Activated naive CD8-positive, alpha-beta T cell treated with anti-CD3 and anti-CD28 coated beads for 36 hours (primary cell): ENCODE measurements at places on chromosomes 6 and 20. TPM values are rescaled to one million over a fixed set of nuclear protein-coding genes. Genes with fewer than 3 reads are reported as not detected.

DNA sequence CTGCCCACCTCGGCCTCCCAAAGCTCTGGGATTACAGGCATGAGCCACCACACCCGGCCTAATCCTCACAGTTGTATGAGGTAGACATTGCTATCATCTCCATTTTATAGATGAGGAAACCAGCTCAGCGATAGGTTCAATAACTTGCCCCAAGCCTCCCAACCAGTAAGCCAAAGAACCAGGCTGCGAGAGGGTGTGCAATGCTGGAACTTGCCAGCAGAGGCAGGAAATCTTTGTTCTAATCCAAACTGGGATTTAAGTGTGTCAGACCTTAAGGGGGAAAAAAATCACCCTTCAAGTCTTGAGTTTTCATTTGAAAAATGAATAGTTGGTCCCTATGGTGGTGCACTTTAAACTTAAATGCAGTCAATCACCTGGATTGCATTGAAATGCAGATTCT is 20.1 kb upstream of the RNGTT start:
- peak; percentile 7 for DNase-seq

DNA sequence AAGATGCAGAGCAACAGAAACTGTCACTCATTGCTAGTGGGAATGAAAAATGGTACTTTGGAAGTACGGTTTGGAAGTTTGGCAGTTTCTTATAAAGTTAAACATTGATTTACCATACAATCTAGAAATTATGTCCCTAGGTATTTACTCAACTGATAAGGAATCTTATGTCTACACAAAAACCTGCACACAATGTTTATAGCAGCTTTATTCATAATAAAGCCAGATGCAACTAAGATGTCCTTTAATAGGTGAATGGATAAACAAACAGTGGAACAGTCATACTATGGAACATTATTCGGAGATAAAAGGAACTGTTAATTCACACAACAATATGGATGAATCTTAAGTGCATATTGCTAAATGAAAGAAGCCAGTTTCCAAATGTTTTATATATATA is 96.2 kb upstream of the SIRPA start:
- DNase-seq, result no peak

NPBWR2 gene
- total RNA-seq, result not detected

GRCh38 chr6:31065556-31065955 is 46.8 kb downstream of the C6orf15 start:
- no peak for DNase-seq

DNA sequence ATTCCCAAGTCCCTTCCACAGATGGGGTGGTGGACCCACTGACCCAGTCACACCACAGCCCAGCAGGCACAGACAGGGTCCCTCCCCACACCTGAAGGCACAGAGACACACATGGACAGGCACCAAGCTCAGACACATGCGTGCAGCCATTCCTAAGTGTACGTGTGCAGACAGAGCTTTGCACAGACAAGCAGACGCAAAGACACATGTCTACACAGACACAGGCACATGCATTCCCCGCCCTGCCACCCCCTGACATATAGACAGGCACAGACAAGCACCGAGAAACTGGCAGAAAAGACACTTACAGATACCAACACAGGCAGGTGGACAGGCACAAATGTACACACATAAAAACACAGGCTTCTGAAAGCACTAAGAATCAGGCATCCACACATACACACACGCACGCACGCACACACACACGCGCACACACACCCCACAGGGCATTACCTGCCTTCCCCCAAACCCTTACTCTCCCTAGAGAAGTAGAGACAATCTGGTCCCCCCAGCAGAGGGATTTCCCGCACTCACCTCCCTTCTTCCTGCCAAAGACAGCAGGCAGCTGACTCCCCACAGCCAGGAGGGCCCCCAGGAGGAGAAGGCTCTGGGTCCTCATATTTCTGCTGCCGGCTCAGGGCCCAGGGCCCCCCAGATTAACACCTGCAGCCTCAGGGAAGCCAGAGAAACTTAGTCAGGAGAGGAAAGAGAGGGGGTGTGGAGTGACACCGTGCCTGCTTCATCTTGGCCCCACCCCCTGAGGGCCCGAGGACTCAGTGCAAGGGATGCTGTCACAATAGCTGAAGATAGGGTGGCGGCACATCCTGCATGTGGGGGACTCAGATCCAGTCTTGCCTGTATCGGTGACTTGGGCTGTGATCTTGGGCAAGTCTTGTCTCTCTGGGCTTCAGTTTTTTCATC is at the start of gene WFDC5:
Gene WFDC5 (minus strand): TSS at position 710 of the 921 bp plus-strand sequence. CDS start 91 bp downstream, at position 619.
- peak; percentile 39 for DNase-seq

PRDM13 gene
- 0.10 TPM for total RNA-seq

TPD52L1 gene
- total RNA-seq, result 0.87 TPM

DNA sequence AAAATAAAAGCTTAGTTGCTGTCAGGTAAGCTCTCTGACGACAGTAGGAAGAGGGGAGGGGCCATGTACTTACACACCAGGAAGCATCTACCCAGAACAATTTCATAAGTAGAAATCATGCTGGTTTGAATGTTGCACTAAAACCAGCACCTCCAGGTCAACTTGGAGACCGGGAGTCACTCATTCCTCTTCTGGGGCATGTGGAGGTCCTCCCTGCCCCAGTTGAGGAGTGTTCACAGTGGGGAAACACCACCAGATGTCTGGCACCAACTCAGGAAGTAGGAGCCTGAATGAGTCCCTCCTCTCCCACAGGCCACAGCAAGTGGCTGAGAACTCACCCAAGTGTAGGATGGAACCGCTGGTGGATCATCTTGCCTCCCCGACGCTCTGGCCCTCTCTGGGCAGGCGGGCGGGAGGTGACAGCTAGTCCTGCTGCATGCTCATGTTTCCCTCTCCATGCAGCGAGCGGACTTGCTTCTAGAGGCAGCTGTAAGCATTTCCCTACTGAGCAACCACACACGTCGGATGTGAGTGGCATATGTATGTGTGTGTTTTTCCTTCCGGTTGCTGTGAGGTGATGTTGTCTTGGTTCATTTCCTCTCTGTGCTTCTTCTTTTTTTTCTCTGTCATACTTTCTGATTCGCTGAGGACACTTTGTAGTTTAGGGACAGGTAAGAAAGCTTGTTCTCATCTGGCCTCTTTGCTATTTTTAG is 149.5 kb upstream of the NEDD9 start:
- DNase-seq, result peak; percentile 66

PCSK2 gene
- total RNA-seq, result not detected

DNA sequence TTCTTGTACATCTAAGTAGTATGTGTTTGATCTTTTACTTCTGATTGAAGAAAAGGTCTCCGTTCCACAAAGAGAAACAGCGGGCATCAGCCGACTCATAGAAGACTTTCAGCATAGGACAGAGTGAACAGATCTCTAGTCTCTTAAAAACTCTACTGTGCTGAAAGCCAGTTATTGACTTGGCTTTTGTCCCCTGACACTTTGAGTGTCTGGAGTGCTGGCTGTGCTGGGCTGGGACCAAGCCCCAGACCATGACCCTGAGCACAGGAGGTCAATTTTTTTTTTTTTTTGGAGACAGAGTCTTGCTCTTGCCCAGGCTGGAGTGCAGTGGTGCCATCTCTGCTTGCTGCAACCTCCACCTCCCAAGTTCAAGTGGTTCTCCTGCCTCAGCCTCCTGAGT is 27.8 kb downstream of the MYBL2 start:
- no peak for DNase-seq

GRCh38 chr6:79824202-79824601 is 123.2 kb downstream of the ELOVL4 start:
- DNase-seq, result no peak

DNA sequence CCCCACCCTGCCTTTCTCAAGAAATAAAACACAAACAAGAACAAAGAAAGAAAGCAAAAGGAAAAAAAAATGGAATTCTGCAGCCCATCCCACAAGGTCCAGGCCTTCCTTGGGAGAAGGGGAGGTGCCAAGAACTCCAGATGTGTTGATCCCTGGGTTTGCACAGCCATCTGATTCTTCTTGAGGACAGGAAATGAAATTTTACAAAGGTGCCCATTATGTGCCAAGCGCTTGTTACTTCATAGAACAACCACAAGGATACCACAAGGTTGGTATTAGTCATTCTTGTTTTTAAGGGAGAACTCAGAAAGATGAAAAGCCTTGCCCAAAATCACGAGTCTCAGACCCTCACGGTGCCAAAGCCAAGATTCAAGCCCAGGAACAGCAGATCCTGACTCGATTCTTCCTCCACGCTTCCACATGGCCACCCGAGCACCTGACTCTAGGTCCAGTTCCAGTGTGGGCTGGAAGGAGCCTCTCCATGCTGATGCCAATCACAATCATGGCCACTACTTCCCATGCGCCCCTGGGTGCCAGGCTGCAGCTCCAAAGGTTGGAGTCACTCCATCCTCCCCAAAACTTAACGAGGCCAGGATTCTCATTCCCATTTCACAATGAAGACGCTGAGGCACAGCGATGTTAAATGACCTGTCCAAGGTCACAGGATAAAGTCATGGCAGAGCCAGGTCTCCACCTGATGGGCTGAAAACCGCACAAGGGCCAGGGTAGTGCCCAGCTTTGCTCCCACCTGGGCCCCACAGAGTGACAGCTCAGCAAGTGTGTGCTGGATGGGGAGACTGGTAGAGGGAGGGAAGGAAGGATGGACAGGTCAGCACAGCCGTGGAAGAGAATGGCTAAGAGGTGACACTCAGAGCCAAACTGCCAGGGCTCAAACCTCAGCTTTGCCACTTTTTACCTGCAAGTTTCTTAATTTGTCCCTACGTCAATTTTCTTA is 66.7 kb upstream of the TOP1 start:
- DNase-seq, result no peak

GRCh38 chr6:109081516-109082187 is 13.0 kb downstream of the SESN1 start:
- no peak for DNase-seq

MYB gene
- total RNA-seq, result 36.6 TPM

GDAP1L1 gene
- total RNA-seq, result not detected

TINAG gene
- total RNA-seq, result not detected

DNA sequence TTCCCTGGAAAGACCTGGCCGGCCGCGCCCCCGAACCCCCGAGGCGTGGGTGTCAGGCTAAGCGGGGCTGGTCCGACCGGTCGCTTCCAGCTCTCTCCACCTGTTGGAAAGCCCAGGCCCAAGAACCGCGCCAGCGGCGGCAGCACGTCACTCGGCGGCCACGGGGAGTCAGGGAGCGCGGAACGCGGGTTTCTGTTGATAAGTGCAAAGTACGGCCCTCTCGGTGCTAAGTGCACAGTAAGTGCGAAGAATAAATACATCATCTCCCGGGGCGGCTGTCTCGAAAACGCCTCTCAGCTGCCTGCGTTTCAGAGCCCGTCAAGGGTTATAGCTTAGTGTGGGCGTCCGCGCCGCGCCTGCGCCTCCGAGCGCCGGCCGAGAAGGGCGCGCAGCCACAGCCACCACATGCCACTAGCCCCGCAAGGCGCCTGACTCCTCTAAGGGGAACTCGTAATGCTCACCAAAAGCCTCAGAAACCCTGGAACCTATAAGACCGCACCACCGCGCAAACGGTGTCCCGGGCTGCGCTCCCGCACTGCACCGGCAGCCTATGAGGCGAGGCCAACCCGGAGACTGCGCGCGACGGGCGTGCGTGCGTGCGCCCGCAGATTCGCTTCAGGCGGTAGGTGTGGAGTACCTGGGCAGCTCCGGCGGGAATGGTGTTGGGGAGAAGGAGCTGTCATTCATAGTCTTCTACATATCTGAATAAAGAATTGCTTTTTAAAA is 9.2 kb upstream of the TBX18 start:
- DNase-seq, result no peak

GRCh38 chr6:155996151-155996550 is 540.5 kb upstream of the NOX3 start:
- DNase-seq, result no peak

DNA sequence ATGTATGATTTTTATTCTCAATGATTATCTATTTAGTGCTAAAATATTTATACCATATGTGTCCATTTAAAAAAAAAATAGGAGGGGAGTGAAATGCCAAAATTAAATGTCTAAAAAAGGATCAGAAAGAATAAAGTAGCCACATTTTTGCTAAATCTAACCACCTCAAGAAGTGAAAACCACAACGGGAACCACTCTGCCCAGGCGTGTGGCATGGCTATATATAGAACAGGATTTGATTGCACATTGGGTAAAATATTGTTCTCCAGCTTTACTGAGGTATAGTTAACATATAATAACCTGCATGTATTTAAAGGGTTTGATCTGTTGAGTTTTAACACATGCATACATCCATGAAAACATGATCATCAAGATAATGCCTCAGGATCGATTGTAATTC is 19.0 kb upstream of the AFDN start:
- DNase-seq, result no peak

MYL9 gene
- total RNA-seq, result not detected

DNA sequence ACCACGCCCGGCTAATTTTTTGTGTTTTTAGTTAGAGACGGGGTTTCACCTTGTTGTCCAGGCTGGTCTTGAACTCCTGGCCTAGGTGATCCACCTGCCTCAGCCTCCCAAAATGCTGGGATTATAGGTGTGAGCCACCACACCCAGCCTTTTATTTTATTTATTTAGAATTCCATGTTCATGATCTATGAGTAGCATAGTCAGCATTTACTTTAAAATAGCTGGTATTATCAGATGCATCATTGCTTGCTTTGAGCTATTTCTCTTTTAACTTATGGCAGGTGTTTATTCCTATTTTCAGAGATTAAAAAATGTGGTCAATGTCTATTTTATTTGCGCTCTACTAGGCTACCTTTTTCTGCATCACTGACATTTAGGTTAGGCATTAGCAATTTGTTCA is 152.0 kb downstream of the UTRN start:
- DNase-seq, result no peak

BMP5 gene
- not detected for total RNA-seq

BLTP3A gene
- total RNA-seq, result 19.6 TPM
